ENCODE measurements at places on chromosomes 6 and 20.

GRCh38 chr6:159720708-159721107 lies 6.6 kb upstream of the WTAP start:
- DNase-seq = no peak

DNA sequence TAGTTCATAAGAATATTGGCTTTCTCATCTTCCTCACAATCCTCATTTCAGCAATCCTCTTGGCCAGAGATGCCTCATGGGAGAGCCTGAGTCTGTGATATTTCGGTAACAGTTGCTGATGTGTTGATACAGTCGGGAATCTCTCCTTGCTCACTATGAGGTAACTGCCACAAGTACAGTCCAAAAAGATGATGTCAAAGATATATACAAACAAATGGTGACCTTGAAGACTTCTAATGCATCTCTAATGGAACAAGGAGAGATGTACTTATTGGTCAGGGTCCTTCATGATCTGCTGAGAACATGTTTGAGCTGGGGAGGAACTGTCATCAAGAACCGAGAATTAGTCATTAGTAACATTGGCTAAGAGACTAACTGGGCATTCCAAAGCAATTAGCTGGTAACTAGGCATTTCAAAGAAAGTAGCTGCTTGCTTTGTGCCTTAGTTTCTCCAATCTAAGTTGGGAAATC lies 56.1 kb downstream of the FILIP1 start:
- no peak for DNase-seq

- DNase-seq = no peak
These were observed 2.1 kb downstream of the MYL9 start for GRCh38 chr20:36543184-36544133.

DNA sequence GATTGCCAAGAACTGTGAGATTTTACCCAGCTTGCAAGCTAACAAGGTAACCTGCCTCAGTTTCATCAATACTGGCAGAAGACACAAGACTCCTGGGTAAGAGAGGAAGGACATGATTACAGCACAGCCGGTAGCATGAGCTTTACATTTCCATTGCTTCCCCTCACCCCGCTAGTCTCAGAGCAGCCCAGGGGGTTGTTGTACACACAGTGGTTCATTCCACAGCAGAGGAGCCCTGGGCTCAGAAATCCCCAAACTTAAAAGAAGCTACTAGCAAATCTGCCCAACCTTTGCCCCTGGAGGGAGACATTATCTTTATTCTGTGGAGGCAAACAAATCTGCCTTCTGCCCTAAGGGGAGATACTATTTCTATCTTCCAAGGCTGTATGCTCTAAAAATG lies 17.1 kb upstream of the MTHFD1L start:
- no peak for DNase-seq

GRCh38 chr6:22926790-22927354 lies 357.5 kb downstream of the HDGFL1 start:
- DNase-seq = no peak
